ENCODE measurements at places on chromosomes 2 and 18.

GRCh38 chr18:69948919-69949537, 1.4 kb upstream of the CD226 start:
- DNase-seq: no peak

- peak; percentile 6 for DNase-seq
Observed at GRCh38 chr2:199704358-199705238, 146.4 kb downstream of the FTCDNL1 start.

DNA sequence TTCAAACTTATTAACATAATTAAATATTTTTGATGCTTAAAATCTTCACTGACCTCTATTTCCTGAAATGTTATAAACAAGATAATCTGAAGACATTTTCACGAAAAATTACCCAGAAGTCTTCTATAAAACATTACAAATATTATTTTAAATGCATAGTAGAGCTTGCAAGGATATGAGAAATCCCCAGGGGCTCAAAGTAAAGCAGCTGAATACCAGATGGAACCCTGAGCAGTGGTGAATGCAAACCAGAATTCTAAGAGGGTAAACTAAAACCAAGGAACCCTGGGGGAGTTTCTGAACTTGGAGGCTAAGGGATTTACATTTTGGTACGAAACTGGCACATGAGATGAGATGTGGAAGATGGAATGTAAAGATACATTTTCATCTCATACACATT, 83.6 kb downstream of the FSHR start:
- DNase-seq: no peak

GRCh38 chr18:77522051-77522675, 272.5 kb downstream of the GALR1 start:
- no peak for DNase-seq

- DNase-seq: no peak
Observed at GRCh38 chr18:48798334-48799245, 152.2 kb downstream of the SMAD7 start.

GRCh38 chr18:55300936-55301531, 287.0 kb downstream of the TCF4 start:
- peak; percentile 33 for DNase-seq

- DNase-seq: peak; percentile 12
Observed at GRCh38 chr2:35973132-35973736, 382.3 kb upstream of the CRIM1 start.

- DNase-seq: no peak
Observed at GRCh38 chr2:23293063-23293462, 91.9 kb upstream of the KLHL29 start.

DNA sequence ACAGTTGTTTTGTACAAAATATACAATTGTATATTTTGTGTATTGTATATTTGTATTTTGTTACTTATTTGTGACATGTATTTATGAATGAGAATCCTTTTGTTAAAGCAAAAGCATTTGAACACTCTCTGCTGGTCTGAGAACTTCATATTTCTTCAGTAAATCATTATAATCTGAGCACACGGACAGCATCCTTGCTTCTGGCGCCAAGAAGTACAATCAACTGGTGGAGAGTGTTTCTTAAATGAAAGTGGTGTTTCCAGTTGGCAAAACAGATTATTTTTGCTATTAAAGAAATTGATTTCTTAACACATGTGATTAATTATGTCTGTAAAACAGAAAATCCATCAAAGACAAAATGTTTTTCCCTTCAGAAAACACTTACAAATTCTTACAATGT, 95.1 kb upstream of the COPS8 start:
- no peak for DNase-seq

Data from neuronal stem cell (in vitro differentiated cells).